Stimulated activated CD8-positive, alpha-beta memory T cell treated with anti-CD3 and anti-CD28 coated beads, Interleukin-4, amount 100 ng/mL, for 1 hour (primary cell): ENCODE measurements at places on chromosomes 5 and 9.

GRCh38 chr5:39102684-39103155 lies 28.5 kb upstream of the RICTOR start:
- DNase-seq, result no peak

GRCh38 chr9:20729523-20729922 lies 45.5 kb downstream of the FOCAD start:
- no peak for DNase-seq

DNA sequence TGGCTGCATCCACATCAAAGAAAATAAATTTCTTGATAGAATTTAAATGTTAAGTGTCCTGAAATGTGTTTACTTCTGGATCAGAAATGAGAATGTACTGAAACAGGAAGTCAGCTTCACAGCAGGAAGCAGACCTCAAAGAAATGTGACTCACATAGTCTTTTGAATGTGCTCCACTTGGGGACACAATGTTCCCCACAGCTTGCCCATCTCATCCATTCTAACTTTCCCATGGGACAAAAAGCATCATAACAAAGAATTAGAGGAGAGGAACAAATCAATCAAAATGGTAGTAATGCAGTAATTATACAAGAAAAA lies 85.7 kb downstream of the GRAMD2B start:
- no peak for DNase-seq

GRCh38 chr9:89149726-89150125 lies 28.9 kb downstream of the SHC3 start:
- DNase-seq, result no peak

DNA sequence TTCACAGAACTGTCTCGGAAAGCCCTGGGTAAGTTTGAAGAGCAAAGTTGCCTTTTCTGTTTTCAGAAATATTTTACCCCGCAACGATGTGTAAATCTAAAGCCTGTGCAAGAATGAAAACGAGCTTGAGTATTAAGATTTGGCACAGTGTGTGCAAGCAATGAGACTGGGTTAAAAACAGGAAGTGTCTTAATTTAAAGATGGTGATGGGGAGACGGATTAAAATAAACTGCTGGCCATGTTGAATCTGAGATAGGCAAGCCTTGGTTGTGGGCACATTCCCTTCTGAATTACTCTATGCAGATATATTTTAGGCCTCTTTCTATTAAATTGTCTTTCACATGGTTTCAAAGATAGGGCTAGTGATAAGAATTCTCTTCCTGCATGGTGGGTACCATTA lies 294.2 kb upstream of the DMRT1 start:
- no peak for DNase-seq

DNA sequence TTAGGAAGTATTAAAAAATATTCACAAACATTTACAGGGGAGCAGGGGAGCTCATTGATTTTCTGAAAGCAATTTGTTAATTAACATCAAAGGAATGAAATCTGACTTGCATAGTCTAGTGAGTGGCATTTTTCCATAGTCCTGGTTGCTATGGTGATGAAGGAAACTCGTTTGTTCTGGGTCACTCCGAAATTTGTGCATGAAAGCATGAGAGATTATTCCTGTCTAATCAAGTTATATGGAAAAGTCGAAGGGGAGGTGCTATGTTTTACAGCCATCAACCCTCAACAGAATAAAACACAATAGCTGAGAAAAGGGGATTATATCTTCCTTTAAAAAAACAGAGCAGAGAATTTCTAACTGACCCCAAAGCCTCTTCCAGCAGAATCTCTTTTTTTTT lies 1495.7 kb upstream of the WWC1 start:
- no peak for DNase-seq

DNA sequence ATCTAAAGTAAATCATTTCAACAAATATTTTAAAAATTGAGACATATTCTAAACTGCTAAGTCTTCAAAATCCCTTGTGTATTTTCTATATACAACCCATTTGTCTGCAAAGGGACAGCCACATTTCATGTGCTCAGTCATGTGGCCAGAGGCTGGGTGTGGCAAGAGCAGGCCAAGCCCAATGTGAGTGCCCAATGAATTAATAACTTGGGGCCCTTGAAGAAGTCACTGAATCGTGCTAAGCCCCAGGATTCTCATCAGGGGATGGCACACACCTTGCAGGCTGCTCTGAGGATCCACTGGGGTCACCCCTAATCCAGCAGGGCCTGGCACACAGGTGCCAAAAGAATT lies 78.2 kb upstream of the SMIM23 start:
- no peak for DNase-seq

DNA sequence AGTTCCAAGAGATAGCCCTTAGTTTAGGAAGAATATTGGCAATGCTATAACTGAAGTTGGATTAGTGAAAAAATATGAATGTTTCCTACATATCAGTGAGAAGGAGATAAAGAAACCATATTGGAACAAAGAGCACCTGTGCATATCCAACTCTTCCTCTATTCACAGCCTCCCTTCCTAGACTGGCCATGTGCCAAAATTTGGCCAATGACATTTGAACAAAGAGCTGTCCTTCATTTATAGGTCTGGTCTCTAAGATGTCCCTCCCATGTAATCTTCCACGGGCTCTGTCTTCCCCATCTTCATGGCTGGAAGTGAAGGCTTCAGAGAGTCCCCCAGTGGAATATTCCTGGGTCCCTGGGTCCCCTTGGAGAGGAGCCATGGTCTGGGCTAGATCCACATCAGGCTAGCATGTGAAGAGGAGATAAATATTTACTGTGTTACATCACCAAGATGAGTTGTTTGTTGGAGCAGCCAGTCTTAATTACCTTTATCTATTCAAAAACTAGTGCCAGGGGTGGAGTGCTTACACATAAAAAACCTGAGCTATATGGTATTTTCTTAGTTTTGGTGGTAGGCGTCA lies 190.0 kb upstream of the S1PR3 start:
- no peak for DNase-seq
